Prostate gland (tissue), 2 donors: ENCODE measurements at places on chromosomes 16 and 17. TPM values are rescaled to one million over a fixed set of nuclear protein-coding genes. Genes with fewer than 3 reads are reported as not detected.

- H3K4me1 ChIP-seq: peaks cover 5% of the 10 kb centered on the region
- no peaks in the 10 kb centered on the region for H3K27me3 ChIP-seq
- no peaks in the 10 kb centered on the region for H3K36me3 ChIP-seq
Measured at GRCh38 chr16:57178793-57179212, 7.0 kb downstream of the PSME3IP1 start.

DNA sequence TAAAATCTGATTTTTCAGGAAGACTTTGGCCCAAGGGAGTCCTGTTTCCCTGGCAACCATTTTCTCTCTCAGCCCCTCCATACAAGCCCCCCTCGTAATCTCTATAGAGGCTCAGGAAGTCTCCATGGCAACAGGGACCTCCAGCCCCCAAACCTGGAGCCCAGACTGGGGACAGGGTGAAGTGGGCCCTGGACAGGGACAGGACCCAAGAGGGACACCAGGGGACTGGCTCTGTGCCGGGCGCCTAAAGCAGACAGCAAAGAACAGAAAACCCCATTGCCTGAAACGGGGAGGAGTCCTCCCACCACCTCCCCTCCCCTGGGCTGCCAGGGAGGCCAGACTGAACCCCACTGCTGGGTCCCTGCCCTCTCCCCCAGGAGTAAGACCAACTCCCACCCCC is 40.6 kb downstream of the CPNE2 start:
- H3K36me3 ChIP-seq: no peaks in the 10 kb centered on the region
- no peaks in the 10 kb centered on the region for H3K27me3 ChIP-seq
- no peak for DNase-seq
- H3K4me1 ChIP-seq: no peaks in the 10 kb centered on the region
- H3K4me3 ChIP-seq: no peak overlapping the region
- H3K27ac ChIP-seq: no peak overlapping the region

DNA sequence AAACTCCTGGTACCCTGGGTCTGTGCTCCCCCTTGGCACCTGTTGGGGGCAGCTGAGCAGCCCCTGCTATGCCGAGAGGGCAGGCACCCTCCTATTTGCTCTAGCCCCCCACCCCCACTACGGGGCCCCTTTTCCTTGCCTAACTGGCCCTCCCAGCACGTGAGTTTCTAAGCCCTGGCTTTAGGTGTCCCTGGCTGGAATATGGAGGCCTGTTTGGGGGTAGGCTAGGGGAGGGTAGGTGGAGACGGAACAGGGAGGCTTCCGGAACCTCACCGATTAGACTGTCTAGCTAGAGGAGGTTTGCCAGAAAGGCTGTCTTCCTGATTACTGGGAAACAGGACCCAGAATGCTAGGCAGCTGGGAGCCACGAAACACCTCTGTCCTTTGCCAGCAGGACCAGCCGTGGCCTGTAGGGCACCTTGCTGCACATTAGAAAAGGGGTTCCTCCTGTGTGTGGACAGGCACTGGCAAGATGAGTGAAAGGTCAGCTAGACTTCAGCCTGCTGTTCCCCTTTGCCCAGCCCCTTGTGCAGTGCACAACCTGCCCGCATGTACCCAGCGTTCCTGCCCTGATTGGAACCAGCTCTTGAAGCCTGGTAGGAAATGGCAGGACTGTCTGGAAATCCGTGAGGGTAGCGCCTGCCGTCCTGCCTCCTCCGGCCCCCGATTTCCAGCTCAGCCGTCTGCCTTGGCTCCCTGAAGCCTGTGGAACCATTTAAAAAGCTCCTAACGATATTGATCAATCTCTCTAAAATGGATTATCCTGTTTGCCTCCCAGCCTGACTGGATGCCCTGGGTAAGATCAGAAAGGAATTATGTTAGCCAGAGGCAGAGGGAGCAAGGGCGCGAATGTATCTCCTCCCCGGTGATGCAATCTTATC is 83.4 kb upstream of the GSE1 start:
- no peaks in the 10 kb centered on the region for H3K4me1 ChIP-seq
- no peak overlapping the region for H3K27ac ChIP-seq
- H3K36me3 ChIP-seq: no peaks in the 10 kb centered on the region
- no peak overlapping the region for H3K4me3 ChIP-seq

- H3K27me3 ChIP-seq: no peaks in the 10 kb centered on the region
- H3K4me1 ChIP-seq: no peaks in the 10 kb centered on the region
- no peaks in the 10 kb centered on the region for H3K36me3 ChIP-seq
- no peak overlapping the region for H3K4me3 ChIP-seq
Measured at GRCh38 chr16:75042426-75043174, 43.8 kb downstream of the ZNRF1 start.

DNA sequence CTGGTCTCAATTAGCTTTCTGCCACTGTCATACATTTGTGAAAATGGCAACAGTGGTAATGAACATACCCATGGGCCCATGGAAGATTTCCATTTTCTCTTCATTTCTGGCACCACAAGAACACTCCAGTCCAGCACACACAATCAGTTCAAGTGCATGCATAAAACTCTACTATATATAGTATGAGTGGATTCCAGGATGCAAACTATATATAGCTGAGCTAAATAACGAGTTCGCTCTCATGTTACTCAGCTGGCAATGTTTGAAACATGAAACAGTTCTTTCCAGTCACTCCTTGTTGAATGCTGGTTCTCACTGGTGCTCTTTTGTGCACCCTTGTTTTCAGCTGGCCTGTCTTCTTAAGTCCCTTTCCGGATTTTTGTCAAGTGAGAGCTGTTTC is 75.2 kb upstream of the DHX40 start:
- no peak overlapping the region for H3K27ac ChIP-seq
- no peak overlapping the region for H3K4me3 ChIP-seq
- no peaks in the 10 kb centered on the region for H3K36me3 ChIP-seq
- H3K4me1 ChIP-seq: no peaks in the 10 kb centered on the region
- no peak for DNase-seq

GRCh38 chr17:70988622-70989021 is 819.3 kb downstream of the KCNJ2 start:
- DNase-seq: no peak
- H3K4me1 ChIP-seq: no peaks in the 10 kb centered on the region
- H3K27me3 ChIP-seq: no peaks in the 10 kb centered on the region
- no peak overlapping the region for H3K4me3 ChIP-seq
- H3K36me3 ChIP-seq: no peaks in the 10 kb centered on the region

- no peak overlapping the region for H3K27ac ChIP-seq
- H3K4me1 ChIP-seq: peaks cover 18% of the 10 kb centered on the region
- H3K36me3 ChIP-seq: no peaks in the 10 kb centered on the region
Measured at GRCh38 chr17:73360961-73361761, 49.4 kb upstream of the CDC42EP4 start.

DNA sequence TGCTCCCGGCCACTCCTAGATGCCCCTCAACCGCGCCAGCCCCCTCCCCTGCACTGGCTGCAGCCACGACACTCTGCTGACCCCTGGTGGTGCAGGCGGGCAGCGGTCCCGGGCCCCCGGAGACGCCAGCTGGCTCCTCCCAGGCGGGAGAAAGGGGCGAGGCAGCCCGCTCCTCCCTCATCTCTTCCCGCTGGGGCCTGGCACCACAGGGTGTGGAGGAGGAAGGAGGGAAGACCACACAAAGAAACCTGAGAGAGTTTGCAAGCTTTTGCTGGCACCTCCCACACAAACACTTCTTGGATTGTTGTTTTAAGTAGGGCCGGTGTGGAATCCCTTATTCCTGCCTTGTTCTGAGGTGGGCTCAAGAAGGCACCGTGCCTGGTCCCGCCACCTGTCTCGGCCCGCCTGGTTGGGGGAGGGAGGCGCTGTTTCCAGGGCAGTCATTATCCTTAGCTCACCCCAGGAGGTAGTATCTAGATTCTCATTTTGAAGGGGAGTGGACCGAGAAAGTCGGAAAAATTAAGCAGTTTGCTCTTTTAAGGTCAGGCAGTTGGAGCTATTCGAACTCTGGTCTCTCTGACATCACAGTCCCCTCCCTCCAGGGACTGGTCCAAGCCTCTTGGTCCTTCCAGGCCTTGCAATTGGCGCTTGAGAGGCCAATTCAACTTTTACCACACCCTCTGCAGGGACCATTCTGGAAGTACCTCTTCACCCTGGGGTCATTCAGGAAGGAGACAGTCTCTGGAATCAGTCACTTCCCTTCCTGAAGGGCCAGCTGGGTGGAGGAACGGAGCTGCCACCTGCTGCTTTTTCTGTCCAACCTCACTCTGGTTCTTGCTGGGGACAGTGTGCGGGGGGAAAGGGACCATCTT is 959 bp upstream of the ANKRD13B start:
- H3K4me1 ChIP-seq: peaks cover 24% of the 10 kb centered on the region
- no peak overlapping the region for H3K4me3 ChIP-seq
- no peaks in the 10 kb centered on the region for H3K27me3 ChIP-seq
- no peaks in the 10 kb centered on the region for H3K36me3 ChIP-seq

- H3K36me3 ChIP-seq: peaks cover 7% of the 10 kb centered on the region
- H3K4me1 ChIP-seq: no peaks in the 10 kb centered on the region
- DNase-seq: no peak
- no peak overlapping the region for H3K4me3 ChIP-seq
- H3K27ac ChIP-seq: no peak overlapping the region
- no peaks in the 10 kb centered on the region for H3K27me3 ChIP-seq
Measured at GRCh38 chr16:68344252-68344651, 33.4 kb downstream of the PRMT7 start.

BEAN1 gene
- total RNA-seq: 0.51 TPM
